HS-5 (cell line): ENCODE measurements at places on chromosomes 16 and 17.

- no peak for DNase-seq
Observed at GRCh38 chr16:84937196-84938005, 73.9 kb downstream of the ZDHHC7 start.

DNA sequence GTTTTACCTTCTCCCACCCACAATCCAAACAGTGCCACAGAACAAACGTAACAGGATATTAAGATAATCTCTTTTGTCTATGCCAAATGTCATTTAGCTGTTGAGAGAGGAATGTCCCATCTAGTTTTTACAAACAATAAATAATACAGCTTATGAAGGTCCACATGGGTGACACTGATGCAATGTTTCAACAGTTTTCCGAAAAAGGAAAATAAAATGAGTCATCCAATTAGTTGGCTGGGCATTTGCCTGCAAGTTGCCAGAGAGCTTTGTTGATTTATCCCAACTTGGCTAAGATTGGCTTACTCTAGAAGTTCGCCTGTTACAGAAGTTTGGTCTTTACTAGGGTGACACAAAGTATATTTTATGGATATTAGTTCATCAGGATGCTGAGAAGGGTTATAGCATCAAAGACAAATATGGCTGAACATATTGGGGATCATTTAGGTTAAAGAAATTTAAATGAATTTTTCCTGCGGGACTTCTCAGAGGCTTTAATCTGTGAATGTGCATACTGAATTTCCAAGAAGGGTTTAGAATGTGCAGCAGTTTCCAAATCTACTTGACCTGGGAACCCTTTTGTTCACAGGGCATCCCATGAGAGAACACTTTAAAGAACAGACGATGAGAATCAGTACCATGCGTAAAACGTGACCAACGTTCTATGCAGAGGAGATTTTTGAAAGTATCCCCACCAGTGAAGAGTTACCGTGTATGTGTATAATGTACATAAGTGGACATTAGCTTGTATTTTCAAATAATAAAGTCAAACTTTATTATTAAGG lies 73.1 kb downstream of the CDH13 start:
- peak; percentile 32 for DNase-seq

DNA sequence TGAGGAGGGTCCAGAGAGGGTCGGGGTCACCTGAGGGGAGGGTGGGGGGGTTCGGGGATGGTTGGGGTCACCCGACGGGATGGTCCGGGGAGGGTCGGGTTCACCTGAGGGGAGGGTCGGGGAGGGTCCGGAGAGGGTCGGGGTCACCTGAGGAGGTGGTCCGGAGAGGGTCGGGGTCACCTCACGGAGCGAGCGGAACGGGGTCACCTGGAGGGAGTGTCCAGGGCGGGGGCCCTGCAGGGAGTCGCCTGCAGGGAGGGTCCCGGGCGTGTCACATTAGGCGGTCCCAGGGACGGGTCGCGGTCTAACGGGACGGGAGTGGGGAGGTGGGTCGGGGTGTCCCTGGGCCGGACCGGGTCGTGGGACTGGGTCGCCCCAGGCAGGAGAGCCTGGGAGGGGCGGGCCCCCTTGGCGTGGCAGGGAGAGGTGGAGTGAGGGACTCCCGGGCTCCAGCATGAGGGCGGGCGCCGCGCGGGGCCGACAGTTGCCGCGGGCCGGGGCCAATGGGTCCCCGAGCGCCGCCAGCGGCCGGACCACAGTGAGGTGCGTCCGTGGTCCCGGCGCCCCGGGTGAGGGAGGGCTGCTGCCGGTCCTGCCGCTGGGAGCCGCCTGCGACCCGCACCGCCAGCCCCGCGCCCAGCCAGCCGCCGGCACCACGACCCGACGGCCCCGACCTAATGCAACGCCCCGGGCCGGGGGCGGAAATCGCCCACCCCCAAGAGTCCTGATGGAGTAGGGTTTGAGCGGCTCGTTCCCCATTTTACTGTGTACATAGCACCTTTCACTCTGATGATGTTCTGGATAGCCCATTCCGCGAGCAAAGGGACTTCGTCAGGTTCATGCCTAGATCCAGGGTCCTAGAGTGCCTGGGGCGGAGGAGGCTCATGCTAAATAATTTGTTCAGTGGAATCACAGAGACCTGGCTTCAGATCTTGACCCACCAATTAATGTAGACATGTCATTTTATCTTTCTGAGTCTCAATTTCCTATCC lies 1.2 kb upstream of the ABCA3 start:
- DNase-seq, result no peak

GRCh38 chr16:65032387-65032786 lies 89.5 kb downstream of the CDH11 start:
- DNase-seq, result no peak

DNA sequence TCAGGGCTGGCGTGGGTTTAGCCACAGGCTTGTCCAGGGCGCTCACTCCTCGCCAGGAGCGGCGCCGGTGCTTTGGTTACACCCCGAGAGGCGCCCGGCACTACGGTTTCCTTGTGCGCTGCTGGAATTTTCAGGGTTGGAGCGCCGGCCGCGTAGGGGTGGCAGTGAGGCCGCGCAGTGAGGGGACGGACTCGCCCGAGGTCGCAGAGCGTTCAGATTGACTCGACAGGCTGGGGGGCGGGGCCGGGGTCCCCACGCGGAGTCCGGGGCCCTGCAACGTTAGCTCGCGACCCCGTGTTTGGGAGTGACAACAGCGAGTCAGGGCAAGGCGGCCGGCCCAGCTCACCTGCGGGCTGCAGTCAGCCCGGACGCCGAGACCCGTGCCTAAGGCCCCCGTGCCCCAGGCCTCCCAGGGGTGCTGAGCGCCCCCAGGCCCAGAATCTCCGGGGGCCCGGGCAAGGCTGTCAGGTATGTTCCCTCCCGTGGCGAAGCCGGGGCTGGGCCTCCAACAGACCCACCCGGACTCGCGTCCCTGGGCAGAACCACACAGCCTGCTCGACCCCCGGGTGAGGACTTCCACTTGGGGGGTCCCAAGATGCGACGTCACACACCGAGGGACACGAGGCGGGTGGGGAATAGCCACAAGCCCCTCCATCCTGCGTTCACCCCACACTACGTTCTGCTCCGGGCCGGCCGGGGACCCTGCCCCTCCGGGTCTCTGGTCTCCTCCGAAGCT lies 1.3 kb upstream of the ACTG1 start:
- no peak for DNase-seq

GRCh38 chr16:30449116-30449435 lies 3.4 kb upstream of the SEPHS2 start:
- DNase-seq, result no peak

- no peak for DNase-seq
Observed at GRCh38 chr17:76292567-76292966, 15.5 kb downstream of the QRICH2 start.

GRCh38 chr17:59311051-59311468 lies 20.4 kb upstream of the YPEL2 start:
- peak; percentile 43 for DNase-seq

GRCh38 chr16:50153596-50154419 lies 702 bp downstream of the TENT4B start:
- no peak for DNase-seq

DNA sequence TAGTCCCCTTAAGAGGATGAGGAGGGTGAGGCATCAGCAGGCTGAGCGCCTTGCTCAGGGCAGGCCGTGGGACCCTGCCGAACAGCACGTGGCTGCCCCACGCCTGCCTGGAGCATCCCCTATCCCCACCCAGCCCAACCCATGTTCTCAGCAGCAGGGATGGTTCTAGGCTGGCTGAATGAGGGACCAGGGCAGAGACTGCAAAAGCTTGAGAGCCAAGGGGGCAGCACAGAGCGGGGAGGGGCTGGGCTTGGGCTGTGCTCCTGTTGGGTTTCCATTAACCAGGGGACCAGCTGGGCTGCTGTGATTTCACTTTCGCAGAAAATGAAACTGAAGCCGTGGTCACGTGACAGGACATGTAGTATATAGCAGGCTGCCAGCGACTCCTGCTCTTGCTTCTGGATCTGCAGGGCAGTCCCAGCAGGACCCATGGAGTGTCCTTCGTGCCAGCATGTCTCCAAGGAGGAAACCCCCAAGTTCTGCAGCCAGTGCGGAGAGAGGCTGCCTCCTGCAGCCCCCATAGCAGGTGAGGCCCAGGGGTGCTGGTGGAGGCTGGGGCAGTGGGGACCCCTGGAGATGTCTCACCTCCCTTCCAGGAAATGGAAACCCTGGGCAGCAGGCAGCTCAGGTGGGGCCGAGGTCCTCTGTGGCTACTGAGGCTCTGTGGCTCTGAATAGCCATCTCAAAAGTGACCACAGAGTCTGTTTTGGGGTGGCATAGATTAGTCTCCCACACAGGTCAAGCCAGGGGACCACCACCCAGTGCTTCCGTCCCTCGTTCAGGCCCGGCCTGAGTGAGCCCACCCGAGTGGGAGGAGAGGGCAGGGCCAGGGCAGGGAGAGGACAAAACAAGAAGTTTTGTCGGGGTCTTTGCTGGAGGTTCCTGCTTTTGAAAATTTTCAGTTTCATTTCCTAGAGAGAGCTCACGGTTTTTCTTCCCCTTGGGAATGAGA lies 2.9 kb downstream of the RNF213 start:
- no peak for DNase-seq

DNA sequence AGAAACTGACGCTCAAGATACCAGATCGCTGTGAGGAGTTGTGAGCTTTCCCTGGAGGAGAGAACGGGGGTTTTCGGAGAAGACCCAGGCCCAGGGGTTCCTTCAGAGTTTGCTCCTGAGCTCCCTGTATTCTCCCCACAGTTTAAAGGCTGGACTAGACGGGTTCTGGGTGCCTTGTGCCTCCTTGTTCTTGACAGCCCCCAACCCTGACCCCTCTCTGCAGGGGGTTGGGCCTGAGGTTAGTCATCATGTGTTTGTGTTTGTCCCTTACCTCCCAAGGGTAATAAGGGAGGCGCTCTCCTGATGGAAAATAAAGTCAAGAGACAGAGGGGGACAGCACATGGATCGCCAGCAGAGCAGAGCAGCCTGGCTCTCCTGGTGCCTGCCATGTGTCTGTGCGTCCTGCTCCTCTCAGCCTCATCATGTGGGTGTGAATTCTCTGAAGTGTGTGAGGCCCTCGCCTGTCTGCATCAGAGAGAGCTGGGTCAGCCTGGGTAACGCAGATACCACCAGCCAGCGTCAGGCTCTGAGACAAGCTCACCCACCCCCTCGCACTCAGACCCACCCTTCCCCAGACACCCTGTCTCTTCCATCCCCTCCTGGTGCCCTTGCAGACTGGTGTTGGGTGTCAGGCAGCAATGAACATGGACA lies 8.7 kb downstream of the HEXIM2 start:
- no peak for DNase-seq

GRCh38 chr17:36107660-36108059 lies 4.0 kb downstream of the CCL4 start:
- DNase-seq, result no peak

DNA sequence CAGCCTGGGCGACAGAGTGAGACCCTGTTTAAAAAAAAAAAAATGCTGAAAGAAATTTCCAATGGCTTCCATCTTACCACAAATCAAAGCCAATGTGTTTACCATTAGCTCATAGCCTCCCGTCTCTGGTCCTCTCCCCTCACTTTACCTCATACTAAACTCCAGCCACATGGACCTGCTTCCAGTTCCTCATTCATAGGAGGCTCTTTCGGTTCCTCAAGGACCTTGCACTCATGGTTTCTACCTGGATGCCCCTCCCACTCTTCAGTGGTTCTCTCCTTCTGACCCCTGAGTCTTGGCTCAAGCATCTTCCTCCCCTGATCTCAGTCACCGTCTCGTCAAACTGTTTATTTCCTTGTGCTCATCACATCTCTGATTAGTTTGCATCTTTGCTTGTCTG lies 3.8 kb upstream of the DEF8 start:
- no peak for DNase-seq

DNA sequence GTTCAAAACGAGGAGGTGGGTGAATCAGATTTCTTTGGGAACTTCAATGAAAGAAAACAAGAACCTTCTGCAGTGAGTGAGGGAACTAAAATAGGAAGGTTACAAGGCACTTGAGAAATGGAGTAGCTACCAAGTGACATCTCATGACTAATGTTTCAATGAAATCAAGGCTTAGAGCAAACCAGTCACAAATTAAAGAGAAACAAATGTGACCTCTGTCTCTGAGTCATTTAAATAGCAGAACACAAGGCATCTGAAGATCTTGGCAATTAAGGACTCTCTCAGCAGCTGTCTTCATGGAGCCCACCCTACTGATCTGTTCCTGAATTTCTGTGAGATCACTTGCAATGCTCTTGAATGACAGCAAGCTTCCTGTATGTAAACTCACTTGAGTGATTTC lies 109.5 kb downstream of the CDH11 start:
- DNase-seq, result peak; percentile 39

DNA sequence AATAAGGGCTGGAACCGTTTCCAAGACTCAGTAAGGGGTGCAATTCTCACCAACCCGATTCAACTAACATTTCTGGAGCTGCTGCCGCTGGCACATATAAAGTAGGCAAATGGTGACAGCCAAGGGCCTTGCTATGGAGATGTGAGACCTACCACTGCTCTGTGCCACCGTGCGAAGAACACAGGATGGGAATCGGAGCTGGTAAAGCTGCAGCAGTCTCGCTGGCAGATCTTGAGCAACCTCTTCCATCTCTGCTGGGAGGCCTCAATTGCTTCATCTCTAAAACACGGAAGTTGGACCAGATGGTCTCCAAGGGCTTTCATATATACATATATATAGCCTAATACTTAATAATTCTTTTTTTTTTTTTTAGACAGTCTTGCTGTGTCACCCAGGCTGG lies 128.9 kb upstream of the RCVRN start:
- DNase-seq, result no peak

DNA sequence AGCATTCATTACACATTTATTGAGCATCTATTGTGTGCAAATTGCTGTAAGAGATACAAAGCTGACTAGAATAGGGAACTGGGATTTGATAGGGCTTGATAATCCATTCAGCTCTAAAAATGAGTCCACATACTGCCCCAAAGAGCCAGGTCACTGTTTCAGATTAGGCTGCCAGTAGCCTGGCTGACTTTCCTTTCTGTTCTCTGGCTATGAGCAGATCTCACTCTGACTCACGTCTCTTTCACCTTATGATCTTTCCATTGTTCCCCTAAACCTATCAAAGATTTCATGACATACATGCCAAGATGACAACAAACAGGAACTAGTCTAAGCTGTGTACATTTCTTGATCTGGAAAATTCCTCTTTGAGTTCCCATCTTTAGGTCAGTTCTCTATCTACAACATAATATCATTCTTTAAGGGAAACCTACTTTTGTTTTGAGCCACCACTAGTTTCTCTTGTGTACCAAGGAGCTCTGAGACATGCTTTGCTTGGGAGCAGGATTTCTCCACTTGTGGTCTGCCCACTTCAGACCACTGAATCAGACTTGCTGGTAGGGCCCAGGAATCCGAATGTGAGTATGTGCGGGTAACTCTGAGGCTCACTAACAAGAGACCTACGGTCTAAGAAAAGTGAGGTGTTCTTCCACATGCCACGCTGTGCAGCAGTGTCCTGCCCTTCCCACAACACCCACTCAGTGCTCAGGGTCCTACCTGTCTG lies 40.9 kb upstream of the ICAM2 start:
- peak; percentile 30 for DNase-seq

DNA sequence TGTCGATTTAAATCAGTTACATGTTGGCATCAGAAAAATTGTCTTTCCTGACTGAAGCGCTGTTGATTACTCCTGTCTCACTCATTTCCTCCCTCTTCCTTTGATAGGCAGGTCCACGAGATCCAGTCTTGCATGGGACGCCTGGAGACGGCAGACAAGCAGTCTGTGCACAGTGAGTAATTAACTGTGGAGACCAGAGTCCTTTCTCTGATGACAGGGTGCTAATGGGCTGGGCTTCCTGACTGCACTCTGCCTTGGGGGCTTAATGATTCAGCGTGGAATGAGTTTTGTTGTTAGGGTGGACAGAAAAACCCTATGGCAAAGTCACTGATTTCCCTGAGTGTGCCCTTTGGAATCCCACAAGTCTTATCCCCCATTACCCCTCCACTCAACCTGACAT lies 6.5 kb downstream of the GOSR2 start:
- no peak for DNase-seq

GRCh38 chr17:77200711-77201110 lies 59.9 kb downstream of the SEC14L1 start:
- DNase-seq, result no peak
